ENCODE measurements at places on chromosomes 2 and 18. TPM values are rescaled to one million over a fixed set of nuclear protein-coding genes. Genes with fewer than 3 reads are reported as not detected.

Gene STON1
- 10.1 TPM for polyA plus RNA-seq

- no peak for DNase-seq
Observed at GRCh38 chr18:53991202-53991601, 233.3 kb downstream of the MBD2 start.

Gene DYSF
- 6.3 TPM for polyA plus RNA-seq

Gene SPEG
- polyA plus RNA-seq = 35.1 TPM

GRCh38 chr2:191738667-191739066 lies 60.7 kb downstream of the NABP1 start:
- DNase-seq = no peak

GRCh38 chr2:118224895-118225311 lies 136.6 kb downstream of the INSIG2 start:
- no peak for DNase-seq

- no peak for DNase-seq
Observed at GRCh38 chr2:20448977-20449306, 2.1 kb downstream of the RHOB start.

- peak; percentile 24 for DNase-seq
Observed at GRCh38 chr2:51013079-51013932, 18.6 kb downstream of the NRXN1 start.

Gene RAX
- not detected for polyA plus RNA-seq

DNA sequence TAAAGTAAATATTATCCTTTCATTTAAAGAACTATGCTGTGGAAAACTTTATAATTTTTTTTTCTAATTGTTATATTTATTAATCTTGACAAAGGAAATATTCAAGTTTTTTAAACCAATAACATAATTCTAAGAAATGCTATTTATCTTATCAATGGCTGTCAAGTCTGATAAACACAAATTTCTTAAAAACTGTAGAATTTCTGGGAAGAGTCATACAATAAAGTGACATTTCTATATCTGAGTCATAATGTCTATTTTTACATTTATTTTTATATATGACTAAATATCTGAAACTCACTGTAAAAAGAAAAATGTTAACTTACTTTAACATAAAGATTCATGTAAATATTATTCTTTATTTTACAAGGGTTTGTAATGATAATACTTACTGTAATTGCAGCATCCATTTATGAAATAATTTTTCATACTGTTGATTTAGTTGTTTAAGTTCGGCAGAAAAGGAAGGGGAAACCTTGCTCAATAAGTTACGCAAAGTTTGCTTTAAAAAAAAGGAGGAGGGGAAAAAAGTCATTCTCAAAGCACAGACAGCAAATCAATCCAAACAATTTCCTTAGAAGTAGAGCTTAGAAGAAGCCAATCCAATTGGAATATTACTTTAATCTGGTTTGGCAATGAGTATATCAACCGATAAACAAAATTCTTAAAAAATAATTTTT lies 32.4 kb downstream of the ORC2 start:
- DNase-seq = no peak

- DNase-seq = no peak
Observed at GRCh38 chr2:75022516-75022915, 64.1 kb downstream of the POLE4 start.

DNA sequence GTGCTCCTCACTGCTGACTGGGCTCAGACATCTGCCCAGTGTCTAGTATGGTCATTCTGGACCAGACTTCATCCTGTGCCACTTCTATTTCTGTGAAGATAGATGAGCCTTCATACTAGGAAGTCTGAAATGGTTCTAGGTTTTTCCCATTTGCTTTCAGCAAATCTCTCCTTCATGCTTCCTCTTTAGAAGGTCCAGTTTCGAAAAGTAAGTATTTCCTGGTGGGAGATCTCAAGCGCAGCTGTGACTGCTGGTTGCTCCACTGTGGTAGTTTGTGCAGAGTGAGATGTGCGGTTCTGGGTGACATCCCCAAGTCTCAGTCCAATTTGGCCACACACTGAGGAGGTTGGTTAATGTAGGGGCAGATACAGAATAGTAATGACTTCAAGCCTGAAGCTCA lies 14.4 kb downstream of the IL36B start:
- DNase-seq = no peak

DNA sequence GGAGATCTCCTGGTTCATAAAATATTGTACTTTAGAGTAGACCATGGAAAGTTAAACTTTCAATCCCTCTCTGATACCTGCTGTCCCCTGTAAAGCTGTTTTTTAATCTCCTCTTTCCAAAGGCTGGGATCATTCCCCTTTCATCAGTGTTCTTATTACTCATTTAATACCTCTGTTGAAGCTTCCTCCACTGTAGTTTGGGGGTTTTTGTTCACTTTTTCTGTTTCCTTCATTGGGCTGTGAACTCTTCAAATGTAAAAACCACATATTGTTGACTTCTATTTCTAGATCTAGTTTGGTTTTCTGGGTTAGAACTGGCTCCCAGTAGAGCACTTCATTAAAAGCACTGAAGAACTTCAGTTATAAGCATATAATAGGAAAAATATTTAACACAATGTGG lies 598.1 kb downstream of the RNF144A start:
- no peak for DNase-seq

- no peak for DNase-seq
Observed at GRCh38 chr18:13235981-13236380, 17.4 kb downstream of the LDLRAD4 start.

Gene HMSD
- polyA plus RNA-seq = 2.5 TPM

DNA sequence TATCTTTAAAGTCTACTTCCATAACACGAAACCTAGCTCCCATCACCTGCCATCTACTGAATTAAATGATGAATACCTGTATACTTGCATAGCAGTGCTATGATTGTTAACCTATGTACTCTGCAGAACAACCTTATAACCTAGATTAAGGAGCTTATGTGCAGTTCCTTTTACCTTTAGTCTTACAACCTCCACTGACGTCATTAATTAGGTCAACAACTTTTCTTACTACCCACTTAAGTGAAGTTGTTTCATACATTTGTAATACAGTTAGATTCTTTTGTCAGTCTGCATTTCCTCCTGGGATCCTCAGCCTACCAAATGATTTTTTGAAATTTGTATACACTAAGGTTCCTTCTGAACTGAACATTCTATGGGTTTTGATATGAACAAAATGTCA lies 1082.3 kb downstream of the SUCLG1 start:
- DNase-seq = no peak

- DNase-seq = no peak
Observed at GRCh38 chr2:5940596-5941535, 248.7 kb downstream of the SOX11 start.

GRCh38 chr18:51438797-51439350 lies 241.4 kb upstream of the MEX3C start:
- no peak for DNase-seq

DNA sequence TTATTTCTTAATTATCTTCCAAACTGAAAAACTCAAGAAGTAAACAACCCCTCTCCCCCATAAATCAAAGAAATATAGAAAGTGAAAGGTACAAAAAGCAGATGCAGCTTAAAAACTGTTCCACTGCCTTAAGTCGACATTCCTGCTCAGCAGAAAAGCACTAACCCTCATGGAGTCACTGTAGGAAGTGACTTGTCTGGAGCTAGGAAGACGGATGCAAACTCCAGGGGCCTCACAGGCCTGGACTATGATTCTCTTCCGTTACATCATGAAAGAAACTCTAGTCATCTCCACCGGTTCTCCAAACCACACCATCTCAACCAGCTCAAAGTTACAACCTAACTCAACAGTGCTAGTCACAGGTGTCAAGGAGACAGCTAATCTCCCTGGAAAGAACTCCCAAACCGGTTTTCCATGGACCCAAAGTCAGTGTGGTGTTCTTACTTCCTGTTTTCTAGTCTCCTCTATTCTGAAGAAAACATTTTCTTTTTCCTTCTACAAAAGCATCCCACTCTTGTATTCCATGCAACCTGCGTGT lies 128.4 kb downstream of the PIEZO2 start:
- no peak for DNase-seq

DNA sequence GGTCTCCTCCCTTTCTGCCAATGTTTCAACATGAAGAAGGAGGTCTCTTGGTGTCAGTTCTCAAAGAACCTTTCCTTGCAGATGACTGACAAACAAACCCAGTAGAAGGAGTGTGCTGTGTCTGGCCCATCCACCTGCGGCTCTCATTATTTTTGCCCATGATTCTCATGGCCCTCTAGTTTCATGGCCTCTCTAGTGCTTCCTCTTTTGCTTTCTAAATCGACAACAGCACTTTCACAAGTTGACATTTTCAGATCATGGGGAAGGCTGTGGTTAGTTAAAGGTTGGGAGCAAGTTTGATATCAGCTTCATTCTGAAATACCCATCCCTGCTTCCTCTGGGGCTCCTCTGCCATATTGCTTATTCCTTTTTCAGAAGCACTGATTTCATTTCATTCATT lies 805.2 kb downstream of the SLC4A3 start:
- no peak for DNase-seq

DNA sequence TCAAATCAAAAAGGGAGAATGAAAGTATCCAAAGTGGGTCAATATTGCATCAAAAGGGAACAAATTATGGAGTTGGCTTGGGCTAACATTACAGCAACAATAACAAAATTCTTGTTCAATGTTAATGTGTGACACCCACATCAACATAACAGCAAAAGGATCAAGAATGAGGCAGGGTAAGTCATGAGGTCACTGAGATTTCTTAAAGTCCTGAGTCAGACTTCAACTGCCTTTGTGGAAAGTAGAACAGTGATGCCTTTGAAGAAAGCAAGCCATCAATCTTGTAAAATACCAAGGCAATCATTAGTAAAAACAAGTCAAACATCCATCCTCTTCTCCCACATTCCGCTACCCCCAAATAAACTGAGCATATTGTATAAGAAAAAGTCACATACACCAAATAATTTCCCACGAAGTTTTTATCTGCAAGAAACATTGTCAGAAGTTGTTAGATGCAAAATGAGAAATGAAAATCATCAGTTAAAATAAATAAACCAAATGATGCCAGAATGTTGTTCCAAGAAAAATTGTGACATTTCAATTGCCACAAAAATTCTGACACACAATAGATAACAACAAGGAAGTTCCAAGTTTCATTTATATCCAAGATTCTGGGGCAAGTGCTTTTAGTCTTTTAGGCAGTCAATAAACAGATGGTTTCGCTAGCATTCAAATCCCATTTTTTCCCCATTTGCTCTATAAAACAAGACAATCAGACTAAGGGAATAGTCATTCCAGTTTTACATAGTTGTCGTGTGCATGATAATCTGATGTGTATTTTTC lies 216.1 kb upstream of the SETBP1 start:
- no peak for DNase-seq

DNA sequence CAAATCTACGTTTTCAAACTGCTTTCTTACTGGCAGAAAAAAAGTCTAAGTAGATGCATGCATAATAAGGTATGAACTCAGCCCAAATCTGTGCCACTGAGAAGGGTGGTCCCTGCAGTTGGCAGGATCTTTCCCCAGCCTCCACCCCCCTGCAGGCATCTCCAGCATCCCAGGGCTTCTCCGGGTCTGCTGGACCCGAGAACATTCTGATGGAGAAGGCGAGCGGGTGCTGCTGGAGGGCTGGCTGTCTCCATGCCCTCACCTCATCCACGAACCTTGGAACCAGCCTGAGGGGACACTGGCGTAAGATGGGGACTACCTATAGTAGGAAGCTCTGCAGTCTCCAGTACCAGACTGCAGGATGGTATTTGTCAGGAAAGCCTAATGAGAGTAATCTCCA lies 198.9 kb downstream of the HDAC4 start:
- DNase-seq = no peak

DNA sequence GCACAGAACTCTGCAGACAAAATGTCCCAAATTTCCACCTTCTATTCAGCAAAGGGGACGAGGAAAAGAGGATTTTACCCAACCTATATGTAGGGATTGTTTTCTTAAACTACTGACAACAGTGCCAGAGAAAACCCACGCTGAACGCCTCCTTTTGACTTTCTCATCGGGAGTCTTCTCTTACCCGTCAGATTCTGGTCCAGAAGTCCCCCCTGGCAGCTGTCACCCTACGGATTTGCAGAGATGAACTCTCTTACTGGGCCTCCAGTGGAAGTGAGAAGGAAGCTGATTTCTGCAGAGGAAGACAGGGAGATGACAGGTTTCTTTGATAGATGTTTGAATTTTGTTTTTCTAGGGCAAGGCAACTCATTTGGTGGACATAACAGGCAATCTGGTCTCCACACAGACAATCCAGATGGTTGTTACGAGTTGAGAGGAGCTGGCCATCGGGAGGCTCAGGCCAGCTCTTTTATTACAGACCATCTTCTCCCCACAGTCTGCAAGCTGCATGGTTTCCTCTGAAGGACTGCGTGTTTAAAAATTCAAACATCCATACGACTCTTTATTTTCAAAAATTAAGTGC lies 804.3 kb downstream of the RNF144A start:
- DNase-seq = no peak

Gene TEKT4
- polyA plus RNA-seq = not detected

GRCh38 chr2:96247009-96247408 lies 18.8 kb downstream of the TMEM127 start:
- no peak for DNase-seq

- no peak for DNase-seq
Observed at GRCh38 chr2:102417946-102418345, 5.0 kb upstream of the IL18RAP start.

DNA sequence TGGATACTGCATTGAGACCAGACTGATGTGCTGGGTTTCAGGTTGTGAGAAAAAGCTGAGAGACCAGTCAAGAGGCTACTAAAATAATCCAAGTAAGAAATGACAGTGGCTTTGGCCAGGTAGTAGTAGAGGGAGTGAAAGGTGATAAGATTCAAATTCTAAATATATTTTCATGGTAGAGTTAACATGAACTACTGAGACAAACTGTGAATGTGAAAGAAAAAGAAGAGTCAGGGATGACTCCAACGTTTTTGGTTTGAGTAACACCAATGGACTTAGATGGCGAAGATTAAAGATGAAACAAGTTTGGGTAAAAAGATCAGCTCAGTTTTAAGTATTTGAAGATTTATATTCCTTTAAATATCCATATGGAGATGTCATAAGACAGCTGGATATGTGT lies 209.4 kb downstream of the ZEB2 start:
- no peak for DNase-seq

GRCh38 chr2:173909846-173910245 lies 55.3 kb downstream of the SP3 start:
- no peak for DNase-seq

DNA sequence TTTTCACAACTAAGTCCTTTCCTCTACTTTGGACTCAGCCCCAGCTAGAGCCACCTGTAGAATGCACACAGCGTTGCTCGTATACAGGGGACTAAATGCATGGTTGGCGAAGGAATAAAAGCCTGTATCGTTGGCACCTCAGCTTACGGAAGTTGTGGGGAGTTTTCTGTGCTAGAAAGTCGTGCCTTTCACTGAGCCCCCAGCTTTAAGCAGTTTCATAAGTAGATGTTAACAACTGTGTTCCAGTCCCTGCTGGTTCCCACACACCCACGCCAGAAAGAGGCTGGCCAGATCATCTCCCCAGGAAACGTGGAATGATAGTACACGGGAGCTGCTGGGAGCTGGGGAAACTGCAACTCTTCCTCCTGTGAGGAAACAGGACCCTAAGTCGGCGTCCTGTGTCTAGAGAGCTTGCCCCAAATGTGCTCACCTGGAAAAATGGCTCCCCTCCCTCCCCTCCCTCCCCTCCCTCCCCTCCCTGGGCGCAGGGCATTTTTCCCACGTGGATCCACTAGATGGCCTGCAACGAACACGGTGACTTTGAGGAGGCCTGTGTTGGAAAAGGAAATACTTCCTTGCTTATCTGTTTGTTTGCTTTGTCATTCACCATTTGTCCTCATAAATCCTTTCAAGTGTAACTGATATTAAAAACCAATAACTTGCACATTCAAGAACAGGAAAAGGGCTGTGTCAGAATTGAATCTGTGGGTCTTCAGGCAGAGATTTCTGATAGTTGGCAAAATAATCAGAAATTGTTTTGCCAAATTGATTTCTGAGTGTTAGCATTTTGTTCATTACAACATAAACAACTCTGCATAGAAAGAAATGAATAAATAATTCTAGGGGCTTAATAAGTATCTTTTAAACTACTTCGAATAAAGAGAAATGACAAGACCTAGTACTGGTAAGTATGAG lies 43.9 kb upstream of the RFX8 start:
- DNase-seq = peak; percentile 70
